Adrenal gland (tissue), 19 donors: ENCODE measurements at places on chromosomes 16 and 17. TPM values are rescaled to one million over a fixed set of nuclear protein-coding genes. Genes with fewer than 3 reads are reported as not detected.

Gene ACSM5
- 12.1 TPM for total RNA-seq

Gene CENPX
- 65.1 TPM for total RNA-seq

Gene OTOP2
- not detected for total RNA-seq

Gene FBXW10B
- 2.1 TPM for total RNA-seq

Gene CTRL
- 0.31 TPM for total RNA-seq

Gene ABCA9
- total RNA-seq: 3.2 TPM

DNA sequence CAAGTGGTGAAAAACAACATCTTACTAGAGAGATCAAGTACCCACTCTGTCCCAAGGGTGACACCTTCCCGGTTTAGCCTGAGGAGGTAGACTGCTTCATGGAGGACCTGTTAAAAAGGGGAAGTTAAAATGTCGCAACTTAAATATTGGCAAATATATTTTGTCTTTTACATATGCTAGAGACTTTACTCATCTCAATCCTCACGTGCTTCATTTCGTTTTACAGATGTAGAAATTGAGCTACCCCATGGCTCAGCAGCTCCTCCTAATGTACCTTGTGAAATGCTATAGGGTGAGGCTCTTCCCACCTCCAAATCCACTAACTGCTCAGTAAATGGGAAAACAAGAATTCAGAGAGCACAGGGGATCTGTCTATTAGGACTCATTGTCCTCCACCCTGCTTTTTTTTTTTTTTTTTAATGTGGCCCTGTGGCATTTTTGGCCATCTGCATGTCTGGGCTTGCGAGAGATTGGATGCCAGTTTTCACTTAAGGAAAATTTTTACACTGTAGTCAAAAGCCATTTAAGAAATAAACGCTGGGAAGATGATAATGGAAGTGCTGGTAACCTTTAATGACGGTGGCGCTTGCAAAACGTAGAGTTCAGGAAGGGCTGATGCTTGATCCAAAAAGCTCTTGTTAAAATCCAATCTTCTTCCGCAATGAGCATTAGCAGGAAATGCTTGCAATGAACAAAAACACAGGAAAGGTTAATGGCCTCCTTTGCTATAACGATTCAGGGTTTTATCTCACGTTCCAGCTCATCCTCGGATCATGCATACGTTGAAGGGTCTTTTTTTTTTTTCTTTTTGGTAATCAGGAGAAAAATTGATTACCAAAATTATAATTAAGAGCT lies 39.8 kb downstream of the HSBP1 start:
- no peak for DNase-seq
- H3K27ac ChIP-seq: no peak overlapping the region
- H3K4me3 ChIP-seq: no peak overlapping the region
- no peaks in the 10 kb centered on the region for H3K27me3 ChIP-seq

- no peaks in the 10 kb centered on the region for H3K27me3 ChIP-seq
- H3K4me3 ChIP-seq: no peak overlapping the region
- no peak overlapping the region for H3K27ac ChIP-seq
- no peak for DNase-seq
- H3K36me3 ChIP-seq: no peaks in the 10 kb centered on the region
- H3K4me1 ChIP-seq: no peaks in the 10 kb centered on the region
These were observed 8.6 kb downstream of the DGKE start for GRCh38 chr17:56842577-56842976.

DNA sequence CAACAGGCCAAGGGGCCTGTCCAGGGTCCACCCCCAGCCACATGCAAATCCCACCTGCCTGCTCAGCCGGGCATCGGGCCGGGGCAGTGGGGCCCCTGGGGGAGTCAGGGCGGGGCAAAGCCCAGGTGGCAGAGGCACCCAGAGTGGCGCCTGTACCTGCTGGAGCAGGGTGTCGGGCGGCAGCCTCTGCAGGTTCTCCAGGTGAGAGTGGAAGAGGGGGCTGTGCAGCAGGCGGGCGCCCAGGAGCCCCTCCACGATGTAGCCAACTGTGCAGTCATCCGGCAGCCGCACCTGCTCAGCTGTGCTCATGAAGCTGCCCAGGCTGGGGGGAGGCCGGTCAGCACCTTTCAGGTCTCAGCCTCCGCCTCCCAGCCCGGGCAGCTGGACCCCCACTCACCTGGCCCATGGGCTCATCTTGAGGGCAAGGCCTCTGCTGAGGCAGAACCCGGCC lies 2.1 kb downstream of the RFNG start:
- no peak overlapping the region for H3K4me3 ChIP-seq
- peaks cover 17% of the 10 kb centered on the region for H3K4me1 ChIP-seq
- DNase-seq: no peak
- H3K36me3 ChIP-seq: peaks cover 44% of the 10 kb centered on the region
- H3K27ac ChIP-seq: no peak overlapping the region

DNA sequence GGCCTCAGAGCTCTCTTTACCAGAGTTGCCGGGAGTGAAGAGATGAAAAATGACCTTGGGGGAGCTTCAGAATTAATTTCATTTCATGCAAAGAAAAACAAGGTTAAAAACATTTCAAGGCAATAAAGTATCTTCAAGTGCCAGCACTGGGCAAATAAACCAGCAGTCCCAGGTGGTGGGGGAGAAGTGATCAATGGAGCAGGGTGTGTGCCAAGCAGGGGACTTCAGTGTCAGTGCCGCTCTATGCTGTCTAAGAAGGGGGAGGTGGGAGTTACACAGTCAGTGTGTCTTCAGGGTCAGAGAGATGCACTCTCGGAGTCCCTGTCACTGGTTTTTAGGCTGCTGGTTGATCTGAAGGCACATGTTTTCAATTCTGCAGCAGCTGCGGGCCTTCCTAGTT lies 57.2 kb upstream of the MGAT5B start:
- H3K27me3 ChIP-seq: no peaks in the 10 kb centered on the region
- H3K27ac ChIP-seq: no peak overlapping the region
- DNase-seq: no peak
- no peaks in the 10 kb centered on the region for H3K4me1 ChIP-seq
- no peak overlapping the region for H3K4me3 ChIP-seq
- no peaks in the 10 kb centered on the region for H3K36me3 ChIP-seq

DNA sequence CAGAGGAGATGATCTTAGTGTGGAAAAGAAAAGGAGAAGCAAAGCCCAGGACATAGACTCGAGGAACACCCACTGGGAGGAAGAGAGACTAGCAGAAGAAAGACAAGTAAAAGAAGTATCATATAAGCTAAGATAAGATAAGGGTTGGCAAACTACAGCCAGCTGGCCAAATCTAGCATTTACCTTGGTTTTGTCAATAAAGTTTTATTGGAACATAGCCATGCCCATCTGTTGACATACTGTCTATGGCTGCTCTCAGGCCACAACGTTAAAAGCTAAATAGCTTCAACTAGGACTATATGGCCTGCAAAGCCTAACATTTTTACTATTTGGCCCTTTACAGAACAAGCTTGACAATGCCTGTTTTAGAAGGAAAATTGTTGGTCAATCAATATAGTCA lies 166.4 kb upstream of the AXIN2 start:
- H3K4me3 ChIP-seq: no peak overlapping the region
- H3K27me3 ChIP-seq: no peaks in the 10 kb centered on the region
- no peaks in the 10 kb centered on the region for H3K36me3 ChIP-seq
- H3K27ac ChIP-seq: no peak overlapping the region

- H3K27ac ChIP-seq: no peak overlapping the region
- H3K4me3 ChIP-seq: no peak overlapping the region
- peak; percentile 46 for DNase-seq
These were observed 6.7 kb upstream of the KRT31 start for GRCh38 chr17:41404024-41404671.

DNA sequence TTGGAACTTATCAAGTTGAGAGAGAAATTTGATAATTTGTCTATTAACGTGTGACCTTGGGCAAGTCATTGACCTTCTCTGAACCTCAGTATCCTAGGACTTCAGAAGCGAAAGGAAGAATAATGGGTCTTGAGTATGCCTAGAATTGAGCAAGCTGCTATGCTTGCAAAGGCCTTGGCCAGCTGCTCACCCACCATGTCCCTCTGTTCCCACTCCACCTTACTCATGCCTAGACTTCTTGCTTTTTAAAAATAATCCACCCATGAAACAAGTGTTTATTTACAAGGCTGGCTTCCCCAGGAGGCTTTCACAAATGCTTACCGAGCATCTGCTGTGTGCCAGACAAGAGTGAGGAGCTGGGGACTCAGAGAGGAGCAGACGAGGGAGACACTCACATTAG lies 590.6 kb downstream of the MAF start:
- H3K27me3 ChIP-seq: no peaks in the 10 kb centered on the region
- H3K4me3 ChIP-seq: no peak overlapping the region
- H3K36me3 ChIP-seq: no peaks in the 10 kb centered on the region
- DNase-seq: no peak
- no peak overlapping the region for H3K27ac ChIP-seq
- H3K4me1 ChIP-seq: no peaks in the 10 kb centered on the region

DNA sequence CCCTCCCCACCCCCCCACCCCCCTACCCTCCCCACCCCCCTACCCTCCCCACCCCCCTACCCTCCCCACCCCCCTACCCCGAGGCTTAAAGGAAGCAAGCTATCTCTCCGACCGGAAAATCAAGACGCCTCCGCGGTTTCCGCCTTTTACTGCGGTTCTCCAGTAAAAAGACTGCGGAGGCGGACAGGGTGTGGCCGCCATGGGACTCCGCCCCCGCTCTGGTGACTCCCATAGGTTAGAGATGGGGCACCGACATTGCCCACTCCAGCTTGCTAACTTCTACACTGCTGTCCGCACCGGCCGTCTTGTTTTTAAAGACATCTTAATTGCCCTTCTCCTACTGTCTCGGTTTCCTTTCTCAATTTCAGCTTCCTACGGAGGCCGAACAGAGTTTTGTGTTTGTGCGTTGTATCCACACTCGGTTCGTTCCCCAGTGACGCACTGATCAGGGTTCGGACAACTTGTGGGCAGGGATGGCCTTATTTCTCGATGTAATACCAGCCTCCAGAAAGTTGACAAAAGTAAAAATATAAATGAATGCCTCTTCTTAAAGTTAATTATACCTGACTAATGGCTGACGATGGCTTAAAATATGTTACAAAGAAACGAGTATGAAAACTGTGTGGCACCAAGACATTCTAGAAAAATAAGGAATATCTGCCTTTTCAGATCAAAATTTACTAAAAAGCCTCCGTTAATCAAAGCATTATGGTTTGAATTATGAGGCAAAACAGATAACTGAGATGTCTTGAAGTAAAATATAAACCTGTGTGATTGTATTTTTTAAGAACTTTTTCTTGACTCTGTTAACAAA lies 1.1 kb upstream of the ZNF200 start:
- H3K27me3 ChIP-seq: no peaks in the 10 kb centered on the region
- no peaks in the 10 kb centered on the region for H3K36me3 ChIP-seq

DNA sequence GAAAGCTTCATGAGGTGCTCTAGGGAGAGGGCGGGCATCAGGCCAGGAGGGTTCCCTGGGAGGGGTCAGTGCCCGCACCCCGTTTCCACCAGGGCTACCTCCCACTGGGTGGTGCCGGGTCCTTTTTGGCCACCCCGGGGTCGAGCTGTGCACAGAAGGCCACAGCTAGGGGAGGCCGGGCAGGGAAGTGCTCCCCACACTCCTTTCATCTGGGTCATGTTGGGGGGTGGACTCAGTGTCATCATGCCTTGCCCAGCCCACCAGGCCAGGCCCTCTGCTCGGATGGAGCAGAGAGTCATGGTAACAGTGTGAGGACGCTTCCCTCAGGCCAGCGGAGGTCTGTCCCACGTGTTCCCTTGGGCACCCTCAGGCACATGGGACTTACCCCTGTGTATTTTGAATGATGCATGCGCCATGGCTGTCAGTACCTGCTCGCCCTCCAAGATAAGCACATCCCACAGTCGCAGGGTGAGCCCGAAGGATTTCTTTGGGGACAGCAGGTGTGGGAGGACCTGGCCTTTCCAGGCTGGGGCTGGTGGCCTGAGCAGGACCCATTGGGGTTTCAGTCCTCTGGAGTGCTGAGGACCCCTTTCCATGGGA lies 46.4 kb downstream of the TNFRSF13B start:
- H3K27me3 ChIP-seq: no peaks in the 10 kb centered on the region
- no peak overlapping the region for H3K4me3 ChIP-seq
- H3K4me1 ChIP-seq: no peaks in the 10 kb centered on the region
- no peak for DNase-seq
- H3K27ac ChIP-seq: no peak overlapping the region

GRCh38 chr17:41656249-41657023 lies 32.1 kb upstream of the KRT17 start:
- H3K4me1 ChIP-seq: no peaks in the 10 kb centered on the region
- H3K4me3 ChIP-seq: no peak overlapping the region
- no peaks in the 10 kb centered on the region for H3K27me3 ChIP-seq

DNA sequence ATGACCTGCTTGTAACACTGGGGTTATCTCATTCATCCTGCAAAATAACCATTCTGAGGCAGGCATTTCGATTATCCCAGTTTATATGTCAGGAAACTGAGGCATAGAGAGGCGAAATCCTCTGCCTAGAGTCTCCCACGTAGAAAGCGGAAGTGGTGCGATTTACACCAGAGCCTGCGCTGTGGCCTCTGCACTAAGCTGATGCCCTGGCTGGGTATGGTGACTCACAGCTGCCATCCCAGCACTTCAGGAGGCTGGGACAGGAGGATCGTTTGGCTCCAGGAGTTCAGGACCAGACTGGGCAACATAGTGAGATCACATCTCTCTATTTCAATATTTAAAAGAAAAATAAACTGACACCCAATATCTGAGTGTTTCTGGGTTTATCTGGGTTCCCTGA lies 59.3 kb upstream of the BCO1 start:
- DNase-seq: no peak
- H3K4me1 ChIP-seq: peaks cover 5% of the 10 kb centered on the region
- no peak overlapping the region for H3K4me3 ChIP-seq
- no peaks in the 10 kb centered on the region for H3K27me3 ChIP-seq
- H3K27ac ChIP-seq: no peak overlapping the region

GRCh38 chr16:87844120-87844733 lies 25.1 kb downstream of the SLC7A5 start:
- no peak overlapping the region for H3K27ac ChIP-seq
- no peak overlapping the region for H3K4me3 ChIP-seq
- no peaks in the 10 kb centered on the region for H3K36me3 ChIP-seq
- H3K4me1 ChIP-seq: no peaks in the 10 kb centered on the region
- no peaks in the 10 kb centered on the region for H3K27me3 ChIP-seq
- DNase-seq: no peak

GRCh38 chr17:30554839-30555751 lies 77.9 kb downstream of the GOSR1 start:
- H3K4me1 ChIP-seq: no peaks in the 10 kb centered on the region
- DNase-seq: no peak
- H3K4me3 ChIP-seq: no peak overlapping the region
- no peak overlapping the region for H3K27ac ChIP-seq
- no peaks in the 10 kb centered on the region for H3K36me3 ChIP-seq

GRCh38 chr17:41666237-41666641 lies 22.4 kb upstream of the EIF1 start:
- peaks cover 18% of the 10 kb centered on the region for H3K4me1 ChIP-seq
- peak overlapping the region; percentile 37 for H3K4me3 ChIP-seq
- no peaks in the 10 kb centered on the region for H3K36me3 ChIP-seq

DNA sequence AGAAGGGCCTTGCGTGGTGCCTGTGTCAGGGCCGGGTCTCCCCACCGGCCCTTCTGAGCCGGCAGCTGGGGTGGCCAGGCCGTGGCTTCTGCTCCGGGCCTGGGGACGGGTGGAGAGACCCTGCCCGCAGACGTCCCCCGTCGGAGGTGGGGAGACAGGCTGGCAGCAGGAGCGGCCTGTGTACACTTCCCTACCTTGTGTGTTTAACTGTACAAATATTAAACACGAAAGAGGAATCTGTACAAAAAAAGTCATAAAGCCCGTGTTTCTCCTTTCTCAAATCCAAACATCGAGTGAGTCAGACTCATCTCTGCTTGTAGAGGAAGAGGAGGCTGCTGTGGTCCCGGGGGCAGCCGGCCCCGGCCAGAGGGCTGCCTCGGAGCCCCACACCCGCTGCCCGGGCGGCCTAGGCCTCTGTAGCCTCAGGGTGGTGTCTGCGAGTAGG lies 2.0 kb downstream of the CACNA1H start:
- no peak overlapping the region for H3K4me3 ChIP-seq
- no peak for DNase-seq
- H3K27ac ChIP-seq: peak overlapping the region; percentile 82
- H3K4me1 ChIP-seq: peaks cover 34% of the 10 kb centered on the region
